Posterior vena cava (tissue), 2 donors: ENCODE measurements at places on chromosomes 12 and 14. TPM values are rescaled to one million over a fixed set of nuclear protein-coding genes. Genes with fewer than 3 reads are reported as not detected.

DNA sequence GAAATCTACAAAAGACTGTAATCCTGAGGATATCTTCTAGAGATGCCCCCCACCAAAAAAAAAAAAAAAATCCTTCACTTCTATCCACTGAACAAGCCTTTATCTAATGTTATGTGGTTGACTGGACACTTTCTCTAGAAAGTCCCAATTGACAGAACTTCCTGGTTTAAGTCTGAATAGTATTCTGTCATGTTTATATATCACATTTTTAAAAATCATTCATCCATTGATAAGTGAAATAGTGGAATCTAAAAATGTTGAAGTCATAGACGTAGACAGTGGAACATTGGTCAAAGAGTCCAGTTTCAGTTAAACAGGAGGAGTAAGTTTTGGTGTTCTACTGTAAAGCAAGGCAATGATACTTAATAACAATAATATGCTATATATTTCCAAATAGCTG lies 297.0 kb downstream of the SSPN start:
- DNase-seq, result no peak

DNA sequence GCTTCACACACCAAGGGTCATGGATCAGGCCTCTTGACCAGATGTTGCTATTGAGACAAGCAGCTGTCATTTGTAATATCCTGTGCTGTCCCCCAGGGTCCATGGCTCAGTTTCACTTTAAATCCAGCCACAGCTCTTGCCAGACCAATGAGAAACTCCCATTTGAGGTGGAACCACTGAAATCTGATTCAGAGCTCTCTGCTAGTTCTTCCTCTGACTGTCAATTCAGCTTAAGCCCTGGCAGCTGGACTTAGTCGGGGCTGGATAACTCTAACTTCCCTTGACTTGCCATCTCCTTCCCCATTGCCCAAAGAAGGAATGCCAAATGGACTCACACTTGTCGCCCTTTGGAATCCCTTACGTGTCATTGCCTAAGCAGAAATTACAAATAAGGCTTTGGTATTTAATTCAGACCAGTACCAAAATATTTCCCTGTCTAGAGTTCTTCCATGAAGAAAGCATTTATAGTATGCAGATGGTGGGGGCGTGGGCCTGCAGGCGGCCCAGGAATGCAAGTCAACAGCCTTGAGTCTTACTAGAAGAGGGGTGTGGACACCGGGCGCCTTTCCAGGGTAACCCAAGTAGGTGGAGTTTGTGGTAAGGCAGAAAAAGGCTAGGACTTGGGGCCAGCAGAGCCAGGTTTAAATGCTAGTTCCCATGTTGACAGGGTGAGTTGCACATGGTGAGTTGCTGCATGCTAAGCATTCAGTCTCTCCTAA lies 96.9 kb upstream of the TMPO start:
- peak; percentile 98 for DNase-seq

- no peak for DNase-seq
Measured at GRCh38 chr12:126998747-126999285, 1268.2 kb upstream of the TMEM132C start.

- DNase-seq, result no peak
Measured at GRCh38 chr14:103746701-103747100, 31.1 kb downstream of the ZFYVE21 start.

DNA sequence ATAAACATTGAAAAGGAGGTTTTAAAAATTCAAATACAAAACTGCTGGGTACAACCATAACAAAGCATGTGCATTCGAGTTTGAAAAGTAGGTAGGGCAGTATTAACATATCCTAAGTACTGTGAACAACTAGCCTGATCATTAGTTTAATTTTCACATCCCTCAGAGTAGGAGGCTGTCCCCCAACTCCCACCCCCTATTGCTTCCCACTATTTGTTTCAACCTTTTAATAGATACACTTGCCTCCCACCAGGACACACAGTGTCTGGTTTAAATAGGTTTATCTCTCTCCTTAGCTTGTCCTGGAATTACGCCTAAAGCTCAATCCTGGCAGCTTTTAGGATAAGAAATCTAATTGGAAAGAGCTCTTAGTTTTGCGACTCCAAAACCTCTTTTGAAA lies 2.1 kb downstream of the TAOK3 start:
- DNase-seq, result no peak

DNA sequence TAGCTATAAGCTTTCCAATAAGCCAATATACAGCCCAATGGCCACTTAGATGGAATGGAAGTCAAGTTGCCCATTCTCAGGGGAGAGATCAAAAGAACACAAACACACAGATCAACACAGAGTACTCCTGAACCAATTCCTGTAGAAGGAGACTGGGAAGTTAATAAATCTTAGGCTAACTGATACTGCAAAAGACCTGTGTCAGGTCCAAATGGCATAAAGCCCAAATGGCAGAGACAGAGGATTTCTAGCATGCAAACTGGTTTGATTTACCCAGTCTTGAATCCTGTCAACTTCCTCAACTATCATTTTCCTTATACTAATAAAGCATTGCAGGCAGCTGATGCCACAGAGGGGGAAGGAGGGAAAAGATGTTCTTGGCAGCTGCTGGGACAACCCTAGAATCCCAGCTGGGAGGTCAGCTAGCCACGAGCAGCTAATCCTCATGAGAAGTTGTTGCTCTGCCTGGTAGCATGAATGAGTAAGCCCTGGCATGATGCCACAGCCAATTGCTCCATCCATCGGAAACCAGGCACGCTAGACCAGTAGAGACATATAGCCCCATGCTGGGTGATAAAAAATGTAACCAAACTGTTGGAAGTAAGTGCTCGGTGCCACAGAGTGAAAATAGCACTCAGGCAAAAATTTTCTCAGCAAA lies 26.2 kb downstream of the ANG start:
- DNase-seq, result peak; percentile 93

DNA sequence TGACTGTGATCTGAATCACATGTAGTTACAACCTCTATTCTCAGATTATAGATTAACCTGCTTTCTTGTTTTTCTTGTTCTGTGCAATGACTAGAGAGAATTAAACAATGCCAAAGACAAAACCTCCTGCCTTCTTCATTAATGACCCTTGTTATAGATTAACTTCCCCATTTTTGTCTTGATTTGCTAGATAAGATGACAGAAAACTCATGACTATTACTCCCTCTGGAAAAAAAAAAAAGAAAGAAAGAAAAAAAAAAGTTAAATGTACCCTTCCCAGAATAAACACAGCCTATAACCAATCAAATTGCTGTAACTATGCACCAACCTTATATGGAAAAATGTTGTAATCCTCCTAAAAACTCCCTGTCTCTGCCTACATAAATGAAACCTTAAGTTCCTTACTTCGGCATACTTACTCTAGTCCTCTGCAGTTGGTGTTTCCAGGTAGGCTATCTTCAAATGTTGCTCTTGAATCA lies 41.1 kb upstream of the PCED1B start:
- no peak for DNase-seq

- DNase-seq, result peak; percentile 62
Measured at GRCh38 chr14:76337635-76338545, 38.0 kb upstream of the ESRRB start.

DNA sequence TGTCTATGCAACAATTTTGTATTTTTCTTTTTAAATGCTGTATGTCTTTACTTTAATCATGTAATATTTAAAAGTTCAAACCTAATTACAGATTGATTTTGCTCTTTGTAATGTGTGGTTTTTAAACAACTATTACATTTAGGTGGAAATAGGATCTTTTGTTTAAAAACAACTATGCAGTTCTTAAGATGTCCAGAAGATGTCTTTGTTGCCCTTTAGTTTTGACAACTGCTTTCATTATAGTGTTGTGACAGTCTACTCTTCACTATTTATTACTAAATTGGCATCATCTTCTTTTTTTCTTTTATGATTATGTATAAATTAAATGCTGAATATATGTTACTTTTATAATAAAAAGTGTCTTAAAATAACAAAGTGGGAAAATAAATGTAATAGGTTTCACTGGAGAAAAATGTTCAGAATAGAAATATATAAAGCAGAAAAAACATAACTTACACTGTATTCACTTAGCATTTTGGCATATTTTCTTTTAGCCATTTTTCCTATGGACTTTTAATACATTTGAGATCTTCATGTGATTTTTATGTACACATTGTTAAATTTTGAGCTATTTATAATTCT lies 27.1 kb upstream of the PCNX4 start:
- no peak for DNase-seq

Gene FOXA1
- 0.23 TPM for total RNA-seq

Gene GDF3
- 1.5 TPM for total RNA-seq

Gene KRT7
- 4.1 TPM for total RNA-seq
